ENCODE measurements at places on chromosomes 7 and 10.

GRCh38 chr10:133207627-133208026 is 22.4 kb upstream of the UTF1 start:
- no peak for DNase-seq

GRCh38 chr7:3029138-3029537 is 14.5 kb downstream of the CARD11 start:
- no peak for DNase-seq

DNA sequence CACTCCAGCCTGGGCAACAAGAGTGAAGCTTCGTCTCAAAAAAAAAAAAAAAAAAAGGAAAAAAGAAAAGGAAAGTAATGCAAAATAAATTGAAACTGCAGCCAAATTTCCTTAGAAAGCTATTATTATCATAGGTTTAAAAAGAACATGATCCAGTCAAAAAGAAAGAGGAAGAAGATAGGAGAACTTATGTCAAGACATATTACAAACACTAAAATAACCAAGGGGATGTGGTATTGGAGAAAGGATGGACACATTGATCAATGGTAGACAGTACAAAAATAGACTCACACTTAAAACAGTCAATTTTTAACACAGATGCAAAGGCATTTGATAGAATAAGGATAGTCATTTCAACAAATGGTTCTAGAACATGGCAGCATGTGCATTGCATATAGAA is 27.3 kb upstream of the PFKP start:
- no peak for DNase-seq

- no peak for DNase-seq
Observed at GRCh38 chr7:101862280-101863220, 45.1 kb downstream of the CUX1 start.

DNA sequence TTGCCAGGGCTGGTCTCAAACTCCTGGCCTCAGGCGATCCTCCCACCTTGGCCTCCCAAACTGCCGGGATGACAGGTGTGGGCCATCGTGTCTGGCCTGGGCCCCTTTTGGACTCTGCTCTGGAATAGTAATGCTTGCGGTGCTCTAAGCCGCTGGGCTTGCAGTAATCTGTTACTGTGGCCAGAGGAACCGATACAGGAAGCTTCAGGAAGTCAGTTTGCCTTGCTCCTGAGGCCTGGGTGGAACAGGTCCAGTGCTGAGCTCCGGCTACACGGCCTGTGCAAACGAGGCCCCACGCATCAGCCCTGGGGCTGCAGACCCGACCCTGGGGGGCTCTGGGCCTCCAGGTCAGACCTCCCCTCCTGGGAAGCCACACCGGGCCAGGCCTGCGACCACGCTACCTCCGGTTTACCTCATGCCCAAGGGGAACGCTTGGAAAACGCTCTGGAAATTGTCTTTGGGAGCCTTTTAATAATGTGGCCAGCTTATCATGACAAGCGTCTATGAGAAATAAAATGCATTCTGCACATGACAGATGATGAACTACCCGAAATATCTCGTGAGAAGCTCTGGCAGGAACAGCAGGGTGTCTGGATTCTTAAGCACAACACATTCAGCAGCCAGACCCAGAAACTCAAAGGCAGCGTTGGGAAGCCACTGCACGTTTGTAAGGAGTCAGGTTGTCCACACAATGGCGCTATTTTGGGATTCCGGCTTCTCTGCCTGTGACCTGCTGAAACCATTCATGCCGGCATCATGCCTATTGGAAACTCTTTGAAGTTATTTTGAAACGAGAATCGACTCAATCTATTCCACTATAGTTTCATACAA is 10.1 kb upstream of the ADAP1 start:
- no peak for DNase-seq

DNA sequence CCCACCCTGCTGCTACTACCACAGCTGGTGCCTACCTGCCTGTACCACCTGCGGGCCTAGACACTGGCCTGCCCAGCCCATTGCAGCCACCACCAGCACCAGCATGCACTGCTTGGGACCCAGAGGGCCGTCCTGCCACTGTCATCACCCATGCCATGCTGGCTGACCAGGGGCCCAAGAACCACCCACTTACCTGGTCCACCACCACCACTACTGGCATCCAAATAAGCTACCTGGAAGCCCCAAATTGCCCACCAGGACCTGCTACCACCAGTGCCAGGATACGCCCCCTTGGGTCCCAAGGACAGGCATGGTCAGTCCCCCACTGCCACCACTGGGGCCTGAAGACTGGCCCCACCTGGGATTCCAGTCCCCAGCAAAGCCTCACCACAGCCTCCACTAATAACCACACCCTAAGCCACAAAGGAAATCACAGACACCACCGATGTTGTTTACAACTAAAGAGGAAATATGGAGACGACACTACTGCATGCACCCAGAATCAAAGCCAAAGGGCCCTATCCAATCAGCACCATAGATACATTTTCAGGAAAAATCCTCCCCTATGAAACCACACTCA is 70.5 kb upstream of the DIP2C start:
- no peak for DNase-seq

GRCh38 chr10:1070919-1071318 is 14.7 kb downstream of the WDR37 start:
- no peak for DNase-seq

DNA sequence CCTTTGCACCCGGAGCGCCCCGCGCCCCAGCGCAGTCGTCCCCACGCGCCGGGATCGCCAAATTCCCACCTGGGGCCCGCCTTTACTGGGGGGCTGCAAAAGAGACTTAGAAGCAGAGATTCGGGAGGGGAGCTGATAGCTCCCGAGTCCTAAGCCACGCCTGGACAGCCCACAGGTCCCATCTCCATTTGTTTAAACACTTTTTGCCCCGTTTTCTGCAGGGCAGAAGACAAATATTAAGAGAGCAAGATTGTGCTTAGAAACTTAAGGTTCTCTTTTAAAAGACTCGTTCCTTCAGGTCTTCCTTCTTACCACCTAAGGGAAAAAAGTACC is 299.1 kb upstream of the NFE2L3 start:
- DNase-seq: no peak

GRCh38 chr10:126663328-126663727 is 7.2 kb downstream of the C10orf90 start:
- DNase-seq: no peak

GRCh38 chr10:99539120-99539519 is 6.4 kb downstream of the NKX2-3 start:
- no peak for DNase-seq

DNA sequence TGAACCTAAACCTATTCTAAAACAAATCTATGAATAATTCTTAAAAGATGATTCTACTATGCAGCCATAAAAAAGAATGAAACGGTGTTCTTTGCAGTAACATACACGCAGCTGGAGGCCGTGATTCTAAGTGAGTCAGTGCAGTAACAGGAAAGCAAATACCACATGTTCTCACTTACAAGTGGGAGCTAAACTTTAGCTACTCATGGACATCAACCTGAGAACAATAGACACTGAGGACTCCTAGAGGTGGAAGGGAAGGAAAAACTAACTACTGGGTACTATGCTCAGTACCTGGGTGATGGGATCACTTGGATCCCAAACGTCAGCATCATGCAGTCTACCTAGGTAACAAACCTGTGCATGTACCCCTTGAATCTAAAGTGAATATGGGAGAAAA is 575.0 kb upstream of the MGMT start:
- DNase-seq: no peak

GRCh38 chr7:29564496-29565223 is 1.0 kb downstream of the PRR15 start:
- no peak for DNase-seq

DNA sequence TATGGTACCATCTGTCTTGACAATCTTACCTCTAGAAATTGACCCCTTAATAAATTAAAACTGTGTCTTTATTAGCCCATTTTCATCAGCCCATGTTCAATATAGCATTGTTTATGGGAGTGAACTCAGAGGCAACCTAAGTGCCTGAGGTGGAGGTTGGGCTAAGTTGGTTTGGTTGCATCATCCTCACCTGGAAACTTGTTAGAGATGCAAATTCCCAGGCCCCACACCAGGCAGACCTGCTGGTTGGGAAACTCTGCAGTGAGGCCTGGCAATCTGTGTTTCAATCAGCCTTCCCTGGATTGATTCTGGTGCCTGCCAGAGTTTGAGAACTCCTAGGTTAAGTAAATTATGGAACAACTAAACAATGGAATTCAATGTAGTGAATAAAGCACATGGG is 9.4 kb upstream of the FAM170B start:
- DNase-seq: no peak

- DNase-seq: no peak
Observed at GRCh38 chr10:7048061-7048460, 362.8 kb downstream of the SFMBT2 start.

DNA sequence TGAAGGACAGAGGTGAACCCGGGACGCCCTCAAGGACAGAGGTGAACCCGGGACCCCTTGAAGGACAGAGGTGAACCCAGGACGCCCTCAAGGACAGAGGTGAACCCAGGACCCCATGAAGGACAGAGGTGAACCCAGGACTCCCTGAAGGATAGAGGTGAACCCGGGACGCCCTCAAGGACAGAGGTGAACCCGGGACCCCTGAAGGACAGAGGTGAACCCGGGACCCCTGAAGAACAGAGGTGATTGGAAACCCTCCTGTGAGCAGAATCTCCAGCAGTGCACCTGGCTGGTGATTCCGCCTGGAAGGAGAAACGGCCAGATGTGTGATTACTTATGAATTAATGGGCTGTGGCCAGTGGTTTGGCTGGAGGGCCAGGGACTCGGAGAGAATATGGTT is 272.3 kb downstream of the PTPRN2 start:
- no peak for DNase-seq

GRCh38 chr7:44565097-44565794 is 8.5 kb downstream of the DDX56 start:
- no peak for DNase-seq

GRCh38 chr7:4154882-4155535 is 527.1 kb upstream of the FOXK1 start:
- no peak for DNase-seq

DNA sequence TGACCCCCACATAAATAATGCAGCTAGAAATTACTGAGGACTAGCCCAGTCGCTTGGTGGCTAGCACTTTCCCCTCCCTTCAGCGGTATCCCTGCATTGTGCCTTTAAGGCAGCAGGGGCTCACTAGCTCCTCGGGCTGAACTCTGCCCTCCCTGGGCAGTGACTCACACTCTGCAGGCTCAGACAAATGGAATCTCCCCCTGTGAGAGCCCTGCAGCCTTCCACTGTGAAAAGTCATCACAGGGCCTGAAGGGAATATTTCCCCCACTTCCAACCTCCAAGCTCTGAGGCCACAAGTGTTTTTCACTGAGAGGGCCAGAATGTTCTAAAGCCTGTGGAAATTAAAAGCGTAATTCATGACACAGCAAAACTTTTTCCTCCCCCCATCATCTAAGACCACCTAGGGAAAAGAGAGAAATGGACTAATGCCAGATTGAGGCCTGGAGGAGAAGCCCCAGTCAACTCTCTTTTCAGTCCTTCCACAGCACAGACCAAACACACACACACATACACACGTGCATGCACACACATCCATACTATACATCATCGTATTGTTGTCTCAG is 93.6 kb upstream of the COL1A2 start:
- DNase-seq: no peak

DNA sequence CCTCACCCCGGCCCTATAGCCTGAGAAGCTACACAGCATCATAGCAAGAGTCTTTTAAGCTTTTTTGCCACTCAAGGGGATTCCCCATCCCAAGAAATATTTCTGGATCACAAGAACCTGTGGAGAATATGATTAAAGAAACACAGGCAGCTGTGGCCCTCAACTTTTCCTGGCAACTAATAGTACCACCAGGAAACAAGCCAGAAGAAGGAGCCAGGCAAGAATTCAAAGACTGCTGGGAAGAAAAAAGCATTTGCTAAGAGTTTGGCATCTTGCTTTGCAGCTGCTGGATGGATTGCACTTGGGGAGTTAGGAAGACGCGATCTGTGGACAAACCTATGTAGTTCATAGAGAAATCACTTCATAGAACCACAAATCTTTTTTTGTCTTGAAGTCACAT is 437.8 kb downstream of the PLXDC2 start:
- no peak for DNase-seq

- no peak for DNase-seq
Observed at GRCh38 chr10:20166096-20166675, 350.0 kb downstream of the PLXDC2 start.

- no peak for DNase-seq
Observed at GRCh38 chr7:35584990-35585389, 109.9 kb downstream of the HERPUD2 start.

- DNase-seq: no peak
Observed at GRCh38 chr7:102169651-102170392, 116.8 kb upstream of the SH2B2 start.

DNA sequence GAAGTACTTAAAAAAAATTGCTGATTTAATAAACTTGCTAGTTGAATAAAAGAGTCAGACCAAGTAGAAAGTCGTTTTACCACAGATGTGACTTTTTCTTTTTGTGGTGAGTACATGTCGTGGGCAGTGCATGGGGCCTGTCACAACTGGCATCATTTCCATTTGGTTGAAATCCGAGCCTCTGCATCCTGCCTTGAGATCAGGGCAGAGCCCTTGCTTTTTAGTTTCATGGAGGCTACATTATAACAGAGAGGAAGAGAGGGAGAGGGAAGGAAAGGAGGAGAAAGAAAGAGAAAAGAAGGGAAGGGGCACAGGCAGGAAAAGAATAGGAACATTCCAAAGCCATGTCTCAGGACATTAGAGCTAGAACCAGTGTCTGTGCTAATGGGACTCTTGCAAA is 20.4 kb upstream of the INSYN2A start:
- DNase-seq: no peak

DNA sequence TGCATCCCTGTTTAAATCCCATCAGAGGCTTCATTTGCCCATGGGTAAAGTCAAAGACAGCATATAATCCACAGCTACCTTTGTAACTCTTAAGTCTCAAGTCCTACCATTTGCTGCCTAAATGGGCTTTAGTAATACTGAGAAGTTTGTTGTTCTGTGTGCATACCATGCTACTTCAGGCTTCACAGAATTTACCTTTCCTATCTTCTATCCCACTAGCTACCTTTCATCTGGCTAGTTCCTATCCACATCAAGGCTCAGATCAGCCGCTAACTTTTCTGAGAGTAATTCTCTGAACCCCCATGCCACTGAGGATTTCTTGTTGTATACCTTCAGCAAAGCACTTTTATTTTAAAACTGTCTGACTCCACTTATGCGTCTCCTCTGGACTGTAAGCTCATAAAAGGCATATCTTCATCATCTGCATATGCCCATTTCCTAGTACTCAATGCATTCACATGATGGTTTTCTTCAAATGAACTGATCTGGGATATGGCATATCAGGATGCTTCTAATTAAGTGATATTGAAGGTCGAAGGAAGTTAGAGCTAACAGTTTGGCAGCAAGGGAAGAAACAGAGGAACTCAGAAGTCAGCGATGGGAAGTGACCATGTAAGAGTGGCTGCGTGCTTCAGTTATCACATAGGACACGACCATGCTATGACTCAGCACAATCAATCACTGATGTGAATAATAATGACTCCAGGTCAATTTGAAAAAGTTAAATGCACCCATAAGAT is 283.9 kb upstream of the DKK1 start:
- no peak for DNase-seq

GRCh38 chr7:69060516-69060915 is 537.8 kb upstream of the AUTS2 start:
- DNase-seq: no peak
